ENCODE measurements at places on chromosomes 16 and 17. TPM values are rescaled to one million over a fixed set of nuclear protein-coding genes. Genes with fewer than 3 reads are reported as not detected.

TENT4B gene
- 15.9 TPM for polyA plus RNA-seq

EPOP gene
- polyA plus RNA-seq = 2.0 TPM

ZP2 gene
- polyA plus RNA-seq = 3.5 TPM

NXN gene
- 53.0 TPM for polyA plus RNA-seq

TBC1D3I gene
- polyA plus RNA-seq = 2.0 TPM

FBXL20 gene
- polyA plus RNA-seq = 18.4 TPM

FMNL1 gene
- 7.1 TPM for polyA plus RNA-seq

C17orf67 gene
- 3.5 TPM for polyA plus RNA-seq

SLC16A11 gene
- polyA plus RNA-seq = 1.5 TPM

ACE gene
- polyA plus RNA-seq = 72.0 TPM

VPS35L gene
- polyA plus RNA-seq = 54.8 TPM

CFAP119 gene
- polyA plus RNA-seq = 6.8 TPM

TP53TG3F gene
- not detected for polyA plus RNA-seq

SEZ6L2 gene
- polyA plus RNA-seq = 5.8 TPM

APOH gene
- 3.0 TPM for polyA plus RNA-seq

CCDC40 gene
- polyA plus RNA-seq = 8.8 TPM

GRCh38 chr17:14333506-14333905 is 32.6 kb downstream of the HS3ST3B1 start:
- DNase-seq = no peak

- DNase-seq = no peak
These were observed 98.1 kb downstream of the GNAO1 start for GRCh38 chr16:56289416-56289815.

DNA sequence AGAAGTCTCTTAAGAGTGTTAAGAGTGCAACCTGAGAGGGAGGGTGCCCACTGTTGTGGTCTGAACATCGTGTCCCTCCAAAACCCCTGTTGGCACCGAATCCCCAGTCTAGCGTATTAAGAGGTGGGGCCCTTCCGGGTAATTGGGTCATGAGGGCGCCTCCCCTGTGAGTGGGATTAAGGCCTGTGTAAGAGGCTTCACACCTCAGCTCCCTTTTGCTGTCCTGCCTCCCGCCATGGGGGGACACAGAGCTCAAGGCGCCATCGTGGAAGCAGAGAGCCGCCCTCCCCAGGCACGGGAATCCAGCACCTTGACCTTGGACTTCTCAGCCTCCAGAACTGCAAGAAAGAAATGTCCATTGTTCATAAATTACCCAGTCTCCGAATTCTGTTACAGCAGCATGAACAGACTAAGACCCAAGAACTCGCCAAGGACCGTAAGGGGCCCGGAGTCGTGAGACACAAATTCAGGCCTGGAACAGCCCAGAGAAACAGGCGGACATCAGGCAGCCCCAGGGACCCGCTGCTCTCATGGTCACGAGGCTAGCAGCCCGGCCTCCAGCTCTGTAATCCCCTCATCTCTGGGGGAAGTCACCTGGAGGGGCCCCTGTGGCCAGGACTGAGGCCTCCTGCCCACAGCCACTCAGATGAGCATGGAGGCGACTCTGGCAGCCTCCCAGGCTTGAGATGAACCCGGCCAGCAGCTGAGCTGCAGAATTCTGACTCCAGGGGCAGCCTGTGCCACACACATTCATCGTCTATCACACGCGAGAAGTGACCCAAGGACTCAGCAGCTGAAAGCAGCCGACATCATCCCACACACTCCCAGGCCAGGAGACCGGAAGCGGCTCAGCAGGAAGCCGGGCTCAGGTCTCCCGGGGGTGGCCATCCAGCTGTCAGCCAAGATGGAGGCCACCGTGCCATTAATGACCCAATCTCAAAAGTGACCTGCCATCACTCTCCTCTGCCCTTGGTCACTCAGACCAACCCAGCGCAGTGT is 12.8 kb upstream of the CHMP6 start:
- no peak for DNase-seq

DNA sequence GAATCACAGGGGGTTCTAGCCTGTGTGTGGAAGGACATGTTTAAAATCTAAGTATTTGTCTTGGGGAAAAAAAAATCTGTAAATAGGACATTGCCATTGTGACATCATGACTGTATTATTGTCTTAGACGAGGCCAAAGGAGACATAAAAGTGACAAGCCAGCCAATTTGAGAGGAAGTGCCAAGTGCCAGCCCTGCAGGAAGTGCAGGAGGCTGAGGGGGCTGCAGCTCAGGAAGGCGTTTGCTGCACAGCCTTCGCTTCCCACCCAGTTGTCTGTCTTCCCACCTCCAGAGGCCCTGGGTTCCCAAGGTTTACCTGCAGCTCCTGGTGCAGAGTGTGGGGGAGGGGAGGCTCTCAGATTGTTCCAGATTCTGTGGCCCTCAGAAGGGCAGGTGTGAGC is 1.3 kb downstream of the ADCY7 start:
- no peak for DNase-seq

- DNase-seq = no peak
These were observed 40.1 kb upstream of the AMZ2 start for GRCh38 chr17:68207651-68208253.

DNA sequence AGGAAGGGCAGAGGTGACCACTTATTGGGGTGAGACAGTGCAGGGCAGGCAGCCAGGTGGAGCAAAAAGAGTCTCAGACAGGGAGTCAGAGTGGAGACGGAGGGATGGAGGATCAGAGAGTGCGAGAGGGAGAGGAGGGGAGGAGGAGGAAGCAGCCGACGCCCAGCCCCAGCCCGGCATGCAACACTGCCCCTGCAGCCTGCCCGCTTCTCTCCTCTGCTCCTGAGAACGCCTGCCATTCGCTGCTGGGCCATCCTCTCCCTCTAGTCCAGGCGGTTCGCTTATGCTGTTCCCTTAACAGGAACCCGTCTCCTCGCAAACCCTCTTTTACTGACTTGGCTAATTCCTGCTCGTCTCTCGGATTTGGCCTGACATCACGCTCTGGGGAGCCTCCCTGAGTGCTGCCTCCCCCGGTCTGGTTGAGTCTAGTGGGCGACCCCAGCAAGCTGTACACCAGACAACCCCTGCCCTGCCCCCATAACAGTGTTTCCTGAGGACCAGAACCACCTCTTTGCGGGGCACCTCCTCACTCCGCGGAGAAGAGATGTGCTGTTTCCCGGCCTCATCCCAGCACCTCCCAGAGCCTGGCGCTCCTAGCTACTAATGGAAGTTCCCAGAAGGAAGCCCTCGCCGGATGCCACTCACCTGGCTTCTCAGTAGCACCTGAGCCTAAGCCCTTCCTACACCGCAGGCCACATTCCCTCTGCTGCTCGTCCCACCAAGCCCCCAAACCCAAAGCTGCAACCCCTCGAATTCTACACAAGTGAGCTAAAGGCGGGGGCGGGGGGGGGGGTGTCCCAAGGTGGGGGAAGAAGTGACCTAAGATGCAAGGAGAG is 61.2 kb upstream of the CCL1 start:
- DNase-seq = no peak

DNA sequence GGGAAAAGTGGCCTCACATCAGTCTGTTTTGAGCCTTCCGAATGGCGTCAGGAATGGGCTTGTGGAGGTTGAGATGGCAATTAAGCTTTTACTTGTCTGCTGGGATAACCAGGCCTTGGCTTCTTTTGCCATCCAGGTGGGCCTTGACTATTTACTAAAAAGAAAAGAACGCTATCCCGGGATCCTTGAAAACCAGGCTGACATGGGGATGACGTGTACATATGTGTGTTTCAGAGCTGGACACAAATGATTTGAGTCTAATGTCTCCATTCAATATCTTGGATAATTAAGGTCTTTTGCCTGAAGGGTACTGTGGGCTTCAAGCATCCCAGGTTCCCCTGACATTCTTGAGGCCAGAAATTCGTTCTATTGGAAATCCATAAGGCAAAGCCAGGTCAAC is 32.6 kb upstream of the HOXB13 start:
- no peak for DNase-seq

DNA sequence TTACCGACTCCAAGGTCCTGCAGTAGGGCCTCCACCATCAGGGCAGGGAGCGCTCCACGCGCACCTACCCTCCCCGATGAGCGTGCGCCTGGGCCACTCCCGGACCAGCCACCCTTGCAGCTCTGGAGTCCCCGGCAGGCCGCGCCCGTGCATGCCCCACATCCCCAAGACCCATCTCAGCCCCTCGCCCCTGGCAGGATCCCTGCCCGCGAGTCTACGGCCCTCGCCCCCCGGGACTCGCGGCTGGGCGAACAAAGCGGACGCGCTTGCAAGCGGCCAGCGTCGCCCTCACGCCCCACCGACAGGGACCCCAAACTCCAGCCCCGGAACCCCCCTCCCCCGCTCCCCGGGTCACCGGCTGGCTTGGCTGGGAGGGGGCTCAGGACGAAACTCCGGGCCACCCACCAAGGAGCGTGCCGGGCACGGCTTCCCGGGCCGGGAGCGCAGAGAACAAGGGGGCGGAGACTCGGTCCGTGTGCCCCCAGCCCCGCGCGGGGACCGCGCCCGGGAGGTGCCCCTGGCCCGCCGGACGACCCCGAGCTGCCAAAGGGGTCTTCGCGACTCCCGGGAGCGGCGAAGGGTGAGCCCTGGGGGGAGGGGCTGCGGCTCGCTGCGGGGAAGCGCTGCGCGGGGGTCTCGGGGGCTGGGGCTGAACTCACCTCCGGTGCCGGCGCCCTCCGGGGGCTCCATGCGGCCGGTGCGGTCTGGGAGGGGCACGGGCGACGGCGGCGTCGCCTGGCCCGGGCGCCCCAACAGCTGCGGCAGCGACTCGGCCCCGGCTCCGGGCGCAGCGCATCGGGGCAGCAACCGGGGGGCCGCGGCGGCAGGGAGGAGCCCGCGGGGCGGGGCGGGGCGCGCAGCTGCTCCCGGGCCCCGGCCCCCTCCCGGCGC is at the start of gene DBNDD1:
Gene DBNDD1, minus strand, starts transcription at position 805 of the 891 bp plus-strand sequence. Its CDS starts 115 bp downstream, at position 690.
- no peak for DNase-seq

- peak; percentile 80 for DNase-seq
These were observed 1.7 kb upstream of the RRAD start for GRCh38 chr16:66926961-66927436.

DNA sequence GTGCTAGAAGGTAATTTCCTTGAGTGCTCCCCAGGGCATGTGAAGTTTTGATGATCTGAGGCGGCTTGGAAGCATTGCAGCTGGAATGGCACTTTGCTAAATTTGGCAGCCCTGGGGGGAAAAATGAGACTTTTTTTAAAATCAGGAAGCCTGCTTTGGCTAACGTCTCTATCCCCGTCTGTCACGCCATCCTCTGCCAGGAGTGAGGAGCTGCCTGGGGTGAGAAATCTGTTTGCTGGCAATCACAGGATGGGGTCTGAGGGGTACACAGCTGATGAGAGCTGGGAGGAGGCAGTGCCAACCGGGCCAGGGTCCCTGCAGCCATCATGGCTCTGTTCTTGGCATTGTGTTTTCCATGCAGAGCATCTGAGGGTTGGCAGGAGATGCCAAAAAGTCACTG is 2.0 kb downstream of the ABCC12 start:
- no peak for DNase-seq

DNA sequence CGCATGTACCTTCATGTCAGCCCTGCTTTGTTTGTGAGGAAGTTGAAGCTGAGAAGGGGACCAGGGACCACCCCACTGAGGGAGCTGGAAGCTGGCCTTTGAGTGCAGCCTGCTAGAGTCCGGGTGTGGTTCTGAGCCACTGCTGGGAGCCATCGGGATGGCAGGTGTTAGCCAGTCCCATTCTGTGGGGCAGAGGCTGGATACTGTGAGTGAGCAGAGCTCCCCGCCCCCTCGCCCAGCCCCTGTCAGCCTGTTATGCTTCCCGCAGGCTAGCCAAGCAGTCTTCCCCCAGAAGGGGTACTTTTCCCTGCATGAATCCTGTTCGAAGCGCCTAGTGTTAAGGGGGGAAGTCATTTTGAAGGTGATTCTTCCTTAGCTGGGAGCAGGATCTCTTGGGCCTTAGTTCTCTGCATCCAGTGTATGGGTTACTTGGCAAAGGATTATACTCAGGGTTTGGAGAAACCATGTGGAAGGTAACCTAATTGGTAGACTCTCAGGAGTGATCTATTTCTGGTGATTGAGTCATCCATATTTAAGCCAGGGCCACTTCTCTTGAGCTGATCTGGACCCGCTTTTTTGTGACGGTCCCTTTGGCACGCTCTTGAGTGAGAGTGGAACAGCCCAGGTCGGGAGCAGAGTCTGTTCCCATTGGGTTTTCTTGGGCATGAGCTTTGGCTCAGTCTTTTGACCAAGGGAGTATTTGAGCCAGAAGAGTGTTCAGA is 23.8 kb downstream of the AKAP1 start:
- DNase-seq = no peak

DNA sequence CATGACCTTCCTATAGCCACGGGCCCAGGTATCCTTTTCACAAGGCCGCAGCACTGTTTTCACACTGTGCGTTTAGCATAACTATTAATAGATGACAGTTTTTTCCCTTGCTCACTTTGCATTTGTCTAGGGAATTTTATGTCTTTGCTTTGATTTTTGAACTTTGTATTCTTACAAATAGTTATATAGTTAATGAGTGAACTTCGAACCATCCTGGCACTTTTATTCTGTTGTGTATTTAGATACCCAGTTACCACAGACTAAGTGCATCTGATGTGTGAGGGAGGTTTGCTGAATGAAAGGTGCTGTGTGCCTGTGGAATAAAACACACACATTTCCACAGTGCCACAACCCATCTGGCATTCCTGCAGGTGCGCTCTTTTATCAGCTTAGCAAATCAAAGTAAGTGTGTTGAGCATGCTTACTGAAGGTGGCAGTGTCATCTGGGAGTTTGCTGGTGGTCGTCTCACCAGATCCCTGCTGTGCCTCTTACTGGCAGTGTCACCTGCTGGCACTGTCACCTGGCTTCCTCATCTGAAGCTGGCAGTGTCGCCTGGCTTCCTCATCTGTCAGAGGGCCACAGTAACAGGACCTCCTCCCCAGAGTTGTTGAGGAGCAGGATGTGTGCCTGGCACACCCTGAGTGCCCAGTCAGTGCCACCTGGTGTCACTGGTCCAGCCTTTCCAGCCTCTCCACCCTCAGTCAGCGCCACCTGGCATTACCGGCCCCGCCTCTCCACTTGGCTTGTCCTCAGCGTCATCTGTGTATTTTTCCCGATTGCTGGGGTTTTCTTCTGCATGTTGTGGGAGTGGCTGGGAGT is 37.6 kb downstream of the USP10 start:
- no peak for DNase-seq

GRCh38 chr17:82384051-82384729 is 12.6 kb downstream of the UTS2R start:
- no peak for DNase-seq

GRCh38 chr16:54647725-54648221 is 282.9 kb upstream of the IRX5 start:
- no peak for DNase-seq
